Osteocyte (in vitro differentiated cells): ENCODE measurements at places on chromosomes 4 and X. TPM values are rescaled to one million over a fixed set of nuclear protein-coding genes. Genes with fewer than 3 reads are reported as not detected.

CXCL13 gene
- not detected in 2 replicates for total RNA-seq

SYTL5 gene
- 2.5 and 2.7 TPM in 2 replicates for total RNA-seq

PHKA2 gene
- 26.4 and 27.0 TPM in 2 replicates for total RNA-seq

UVSSA gene
- 25.3 and 26.7 TPM in 2 replicates for total RNA-seq

CLCN4 gene
- 2.3 and 3.7 TPM in 2 replicates for total RNA-seq

LDB2 gene
- 5.2 and 8.7 TPM in 2 replicates for total RNA-seq

DNA sequence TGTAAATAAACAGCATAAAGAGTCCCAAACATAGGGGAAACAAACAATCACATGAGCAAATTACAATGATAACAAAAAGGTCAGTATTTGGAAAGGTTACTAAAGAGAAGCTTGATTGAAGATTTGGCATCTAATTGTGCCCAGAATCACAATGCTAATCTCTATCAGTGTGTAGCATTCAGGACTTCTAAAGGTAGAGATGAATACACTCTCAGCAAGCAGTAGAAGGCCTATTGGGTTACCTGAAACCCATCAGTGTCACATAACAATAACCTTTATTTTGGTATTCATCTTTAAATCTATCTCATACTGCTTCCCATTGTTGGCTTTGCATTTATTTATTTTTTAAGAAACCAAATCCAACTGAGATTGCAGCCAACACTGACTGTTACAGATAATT, 319.5 kb downstream of the ACTRT1 start:
- no peak overlapping the region for H3K4me3 ChIP-seq
- no peaks in the 10 kb centered on the region for H3K27me3 ChIP-seq
- H3K36me3 ChIP-seq = no peaks in the 10 kb centered on the region
- H3K4me1 ChIP-seq = no peaks in the 10 kb centered on the region

DNA sequence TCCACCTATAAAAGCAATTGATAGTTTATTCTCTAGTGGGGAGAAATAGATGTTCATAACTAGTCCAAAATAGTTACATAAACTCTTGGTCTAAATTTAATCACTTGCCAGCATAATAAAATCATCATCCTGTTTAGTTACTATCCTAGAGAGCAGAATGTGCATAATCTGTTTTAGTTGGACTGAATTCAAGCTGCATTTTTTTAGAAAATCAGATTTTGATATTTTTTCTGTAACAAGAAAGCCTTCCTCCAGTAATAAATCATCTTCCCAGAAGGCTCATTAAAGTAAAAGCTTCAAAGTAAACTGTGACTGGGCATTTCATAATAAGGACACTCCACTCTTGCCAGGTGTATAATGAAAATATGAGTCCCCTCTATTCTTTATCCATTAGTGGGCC, 453.1 kb downstream of the TRAM1L1 start:
- no peak for DNase-seq
- no peak overlapping the region for H3K27ac ChIP-seq
- H3K4me3 ChIP-seq = no peak overlapping the region
- no peaks in the 10 kb centered on the region for H3K4me1 ChIP-seq

DNA sequence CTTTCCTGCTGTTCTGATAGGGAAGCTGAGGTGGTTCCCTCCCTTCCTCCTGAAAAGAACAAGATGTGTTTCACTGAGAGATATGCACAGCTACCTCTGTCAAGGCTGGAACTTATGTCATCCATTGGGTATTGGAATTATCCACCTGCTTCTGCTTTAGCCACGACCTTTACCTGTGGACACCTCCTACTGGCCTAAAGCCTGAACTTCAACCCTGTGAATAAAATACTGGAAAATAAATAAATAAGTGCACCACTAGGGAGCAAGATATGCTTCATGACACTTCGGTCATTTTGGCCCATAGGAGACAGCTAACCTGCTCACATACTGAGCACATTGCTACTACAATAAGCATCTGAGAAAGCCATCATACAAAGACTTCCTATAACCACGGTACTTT, 419.9 kb upstream of the NWD2 start:
- no peak overlapping the region for H3K4me3 ChIP-seq
- H3K27me3 ChIP-seq = no peaks in the 10 kb centered on the region
- no peaks in the 10 kb centered on the region for H3K36me3 ChIP-seq
- H3K27ac ChIP-seq = no peak overlapping the region
- no peak for DNase-seq
- no peaks in the 10 kb centered on the region for H3K4me1 ChIP-seq

GRCh38 chrX:37847733-37848197, 394 bp upstream of the DYNLT3 start:
- no peaks in the 10 kb centered on the region for H3K27me3 ChIP-seq
- no peak for DNase-seq
- peak overlapping the region; percentile 83 for H3K27ac ChIP-seq
- H3K4me1 ChIP-seq = peaks cover 3% of the 10 kb centered on the region
- H3K4me3 ChIP-seq = peak overlapping the region; percentile 77

- H3K4me3 ChIP-seq = no peak overlapping the region
- H3K36me3 ChIP-seq = peaks cover 11% of the 10 kb centered on the region
- no peaks in the 10 kb centered on the region for H3K27me3 ChIP-seq
- peaks cover 3% of the 10 kb centered on the region for H3K4me1 ChIP-seq
These were observed 45.9 kb downstream of the HMGB2 start for GRCh38 chr4:173288296-173288695.

- DNase-seq = no peak
- no peaks in the 10 kb centered on the region for H3K4me1 ChIP-seq
- H3K36me3 ChIP-seq = peaks cover 4% of the 10 kb centered on the region
- H3K4me3 ChIP-seq = no peak overlapping the region
These were observed 63.1 kb downstream of the SLC10A7 start for GRCh38 chr4:146458594-146458993.

DNA sequence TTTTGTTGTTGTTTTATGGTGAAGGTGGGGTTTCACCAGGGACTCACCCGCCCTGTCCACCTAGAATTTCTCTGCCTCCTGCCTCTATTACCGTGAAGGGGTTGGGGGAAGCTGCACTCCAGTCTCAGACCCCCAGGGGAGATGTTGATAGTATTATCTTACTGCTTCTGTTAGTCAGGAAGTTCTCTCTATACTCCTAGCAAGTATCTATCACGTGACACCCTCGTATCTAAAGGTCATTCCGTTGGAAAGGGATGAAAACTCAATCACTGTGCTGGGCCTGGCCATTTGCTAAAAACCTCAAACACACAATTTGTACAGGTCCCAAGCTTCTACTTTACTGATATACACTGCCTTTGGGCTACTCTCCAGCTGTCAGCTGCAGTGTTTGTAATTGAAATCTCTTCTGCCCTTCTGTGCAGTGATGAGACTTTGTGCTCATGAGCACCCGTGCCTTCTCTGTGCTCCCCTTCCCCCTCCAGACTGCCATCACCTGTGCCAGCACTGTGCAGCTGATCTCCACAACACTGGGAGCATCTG, 188.5 kb upstream of the ANXA3 start:
- no peaks in the 10 kb centered on the region for H3K36me3 ChIP-seq
- H3K4me3 ChIP-seq = no peak overlapping the region
- no peaks in the 10 kb centered on the region for H3K4me1 ChIP-seq
- H3K27ac ChIP-seq = no peak overlapping the region
- DNase-seq = no peak

GRCh38 chr4:116055857-116056827, 942.7 kb upstream of the NDST4 start:
- H3K27me3 ChIP-seq = peaks cover 5% of the 10 kb centered on the region
- DNase-seq = no peak
- H3K36me3 ChIP-seq = no peaks in the 10 kb centered on the region
- no peak overlapping the region for H3K27ac ChIP-seq
- no peak overlapping the region for H3K4me3 ChIP-seq

DNA sequence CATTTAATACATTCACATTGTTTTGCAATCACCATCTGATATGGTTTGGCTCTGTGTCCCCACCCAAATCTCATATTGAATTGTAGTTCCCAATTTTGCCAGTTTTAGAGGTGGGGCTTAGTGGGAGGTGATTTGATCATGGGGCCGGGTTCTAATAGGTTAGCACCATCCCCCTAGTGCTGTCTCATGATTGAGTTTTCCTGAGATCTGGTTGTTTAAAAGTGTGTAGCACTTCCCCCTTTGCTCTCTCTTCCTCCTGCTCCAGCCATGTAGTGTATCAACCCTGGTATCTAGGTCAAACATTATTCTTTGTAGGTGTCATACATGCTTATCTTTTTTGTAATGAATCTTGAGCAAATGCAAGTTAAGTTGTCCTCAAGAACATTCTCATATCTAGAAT, 83.3 kb upstream of the KIT start:
- H3K27ac ChIP-seq = no peak overlapping the region
- no peak for DNase-seq
- H3K4me1 ChIP-seq = no peaks in the 10 kb centered on the region
- H3K4me3 ChIP-seq = no peak overlapping the region
- H3K36me3 ChIP-seq = no peaks in the 10 kb centered on the region

DNA sequence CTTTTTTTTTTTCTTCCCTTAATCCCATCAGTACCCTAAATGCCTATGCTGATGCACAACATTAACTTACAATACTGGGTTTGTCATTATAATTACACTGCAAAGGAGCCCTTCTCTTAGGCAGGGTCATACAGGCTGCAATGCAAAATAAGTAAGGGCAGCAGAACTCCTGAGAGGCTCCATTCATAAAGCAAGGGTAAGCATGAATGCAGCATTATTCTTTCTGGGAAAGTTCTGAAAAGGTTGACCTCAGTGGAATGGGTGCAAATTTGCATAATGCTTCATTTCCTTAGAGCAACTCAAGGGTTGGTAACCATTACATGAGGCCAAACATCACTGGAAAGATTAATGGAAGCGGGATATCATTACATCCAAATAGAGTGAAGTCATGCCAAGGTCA, 789.2 kb downstream of the KLHL13 start:
- no peaks in the 10 kb centered on the region for H3K4me1 ChIP-seq
- H3K4me3 ChIP-seq = no peak overlapping the region
- no peaks in the 10 kb centered on the region for H3K27me3 ChIP-seq
- H3K36me3 ChIP-seq = no peaks in the 10 kb centered on the region
- H3K27ac ChIP-seq = no peak overlapping the region
- DNase-seq = no peak

GRCh38 chrX:34813618-34814017, 129.0 kb upstream of the FAM47B start:
- H3K36me3 ChIP-seq = no peaks in the 10 kb centered on the region
- DNase-seq = no peak
- peaks cover 8% of the 10 kb centered on the region for H3K4me1 ChIP-seq
- H3K27ac ChIP-seq = no peak overlapping the region

- H3K27ac ChIP-seq = no peak overlapping the region
- no peaks in the 10 kb centered on the region for H3K4me1 ChIP-seq
- H3K27me3 ChIP-seq = no peaks in the 10 kb centered on the region
- no peak for DNase-seq
- no peak overlapping the region for H3K4me3 ChIP-seq
These were observed 237.5 kb upstream of the GEMIN8 start for GRCh38 chrX:14267216-14267615.

GRCh38 chrX:3651277-3651676, 62.2 kb downstream of the PRKX start:
- H3K36me3 ChIP-seq = peaks cover 15% of the 10 kb centered on the region
- no peaks in the 10 kb centered on the region for H3K4me1 ChIP-seq
- H3K27me3 ChIP-seq = no peaks in the 10 kb centered on the region
- H3K4me3 ChIP-seq = no peak overlapping the region
- DNase-seq = no peak

DNA sequence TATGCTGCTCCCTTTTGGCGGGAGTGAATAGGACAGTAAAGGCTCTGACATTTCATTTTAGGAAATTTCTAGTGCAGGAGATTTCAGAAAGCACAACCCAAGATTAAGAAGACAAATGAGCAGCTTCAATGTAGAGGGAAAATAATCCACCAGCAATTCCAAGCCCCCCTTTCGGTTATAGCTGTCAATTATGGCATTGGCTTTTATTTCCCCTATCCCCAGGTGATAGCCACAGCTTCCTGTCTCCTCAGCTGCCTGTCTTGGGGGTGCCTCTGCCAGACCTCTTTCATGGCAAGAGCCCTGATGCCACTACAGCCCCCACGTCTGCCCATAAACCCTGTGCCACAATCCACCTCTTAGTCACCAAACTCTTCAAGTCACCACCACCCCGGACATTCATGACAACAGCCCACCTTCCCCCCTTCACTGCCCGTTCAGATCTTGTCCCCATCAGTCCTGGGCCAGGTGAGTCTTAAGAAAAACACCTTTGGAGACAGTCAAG, 48.4 kb upstream of the CLNK start:
- H3K36me3 ChIP-seq = no peaks in the 10 kb centered on the region
- no peak overlapping the region for H3K27ac ChIP-seq
- H3K27me3 ChIP-seq = peaks cover 10% of the 10 kb centered on the region
- no peak for DNase-seq

GRCh38 chrX:49110417-49110816, 13.1 kb downstream of the GPKOW start:
- H3K4me3 ChIP-seq = no peak overlapping the region
- no peaks in the 10 kb centered on the region for H3K27me3 ChIP-seq
- no peak overlapping the region for H3K27ac ChIP-seq
- H3K4me1 ChIP-seq = no peaks in the 10 kb centered on the region

GRCh38 chrX:6225911-6226595, 2.6 kb downstream of the NLGN4X start:
- peaks cover 7% of the 10 kb centered on the region for H3K4me1 ChIP-seq
- no peak for DNase-seq

DNA sequence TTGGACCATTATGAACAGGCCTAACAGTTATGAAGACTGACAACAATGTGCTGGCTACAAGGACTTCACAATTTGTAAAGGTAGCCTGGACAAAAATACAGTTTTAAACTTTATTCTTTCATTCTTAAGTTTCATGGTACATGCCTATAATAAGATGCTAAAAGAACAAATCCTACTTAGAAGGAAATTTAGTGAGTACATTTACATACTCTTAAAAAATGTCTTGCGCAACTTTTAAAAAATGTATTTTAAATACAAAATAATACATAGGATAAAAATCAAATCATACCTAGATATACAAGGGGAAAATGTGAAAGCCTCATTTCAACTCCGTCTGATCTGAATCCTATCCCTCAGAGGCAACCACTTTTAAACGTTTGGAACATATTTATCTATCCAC, 200.7 kb upstream of the SPIN4 start:
- peaks cover 13% of the 10 kb centered on the region for H3K36me3 ChIP-seq
- H3K4me3 ChIP-seq = no peak overlapping the region
- no peaks in the 10 kb centered on the region for H3K27me3 ChIP-seq
- no peak for DNase-seq
